Gastroesophageal sphincter (tissue), 4 donors: ENCODE measurements at places on chromosomes 11 and 22. TPM values are rescaled to one million over a fixed set of nuclear protein-coding genes. Genes with fewer than 3 reads are reported as not detected.

Gene UPK2
- total RNA-seq: not detected

Gene ELMOD1
- total RNA-seq: 2.7 TPM

Gene BBOX1
- not detected for total RNA-seq

Gene FXYD6
- total RNA-seq: 73.5 TPM

Gene PRR5L
- total RNA-seq: 7.5 TPM

Gene YPEL4
- 1.5 TPM for total RNA-seq

Gene CLP1
- 13.0 TPM for total RNA-seq

Gene RGL4
- total RNA-seq: 0.27 TPM

GRCh38 chr11:27610280-27610679, 90.0 kb downstream of the BDNF start:
- no peak for ATAC-seq

- ATAC-seq: no peak
Observed at GRCh38 chr22:23888615-23889401, 5.4 kb upstream of the MIF start.

DNA sequence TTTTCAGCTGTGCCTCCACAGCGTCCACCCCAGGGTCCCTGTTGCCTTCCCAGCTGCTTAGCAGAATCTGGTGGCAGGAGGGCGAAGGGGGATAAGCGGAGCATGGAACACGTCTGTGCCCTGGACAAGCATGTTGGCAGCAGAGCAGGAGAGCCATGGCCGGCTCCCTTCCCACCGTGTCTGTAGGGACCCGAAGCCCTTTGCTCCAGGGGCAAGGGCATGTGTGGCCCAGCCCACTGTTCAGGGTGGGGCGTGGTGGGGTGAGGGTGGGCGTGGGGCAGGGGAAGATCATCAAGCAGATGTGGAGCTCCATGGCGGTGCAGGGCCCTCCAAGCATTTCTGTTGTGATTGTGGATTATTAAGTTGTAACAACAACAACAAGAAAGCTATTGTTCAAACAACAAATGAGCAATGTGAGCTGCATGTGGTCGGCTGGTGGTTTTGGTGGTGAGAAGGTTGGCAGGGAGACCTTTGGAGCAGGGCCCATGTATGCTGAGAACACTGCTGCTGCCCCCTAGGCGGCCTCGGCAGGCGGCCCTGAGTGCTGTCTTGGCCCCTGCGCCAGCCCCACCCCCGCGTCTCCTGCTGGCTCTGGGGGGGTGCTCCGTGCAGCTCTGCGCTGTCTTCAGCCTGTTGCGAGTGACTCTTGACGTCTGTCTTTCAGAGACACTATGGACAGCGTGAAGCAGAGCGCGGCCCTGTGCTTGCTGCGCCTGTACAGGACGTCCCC, 50.9 kb downstream of the AP2A2 start:
- no peak for ATAC-seq

- no peak for ATAC-seq
Observed at GRCh38 chr11:119784421-119784820, 55.4 kb upstream of the NECTIN1 start.

GRCh38 chr11:19466314-19466713, 225.6 kb upstream of the E2F8 start:
- no peak for ATAC-seq

DNA sequence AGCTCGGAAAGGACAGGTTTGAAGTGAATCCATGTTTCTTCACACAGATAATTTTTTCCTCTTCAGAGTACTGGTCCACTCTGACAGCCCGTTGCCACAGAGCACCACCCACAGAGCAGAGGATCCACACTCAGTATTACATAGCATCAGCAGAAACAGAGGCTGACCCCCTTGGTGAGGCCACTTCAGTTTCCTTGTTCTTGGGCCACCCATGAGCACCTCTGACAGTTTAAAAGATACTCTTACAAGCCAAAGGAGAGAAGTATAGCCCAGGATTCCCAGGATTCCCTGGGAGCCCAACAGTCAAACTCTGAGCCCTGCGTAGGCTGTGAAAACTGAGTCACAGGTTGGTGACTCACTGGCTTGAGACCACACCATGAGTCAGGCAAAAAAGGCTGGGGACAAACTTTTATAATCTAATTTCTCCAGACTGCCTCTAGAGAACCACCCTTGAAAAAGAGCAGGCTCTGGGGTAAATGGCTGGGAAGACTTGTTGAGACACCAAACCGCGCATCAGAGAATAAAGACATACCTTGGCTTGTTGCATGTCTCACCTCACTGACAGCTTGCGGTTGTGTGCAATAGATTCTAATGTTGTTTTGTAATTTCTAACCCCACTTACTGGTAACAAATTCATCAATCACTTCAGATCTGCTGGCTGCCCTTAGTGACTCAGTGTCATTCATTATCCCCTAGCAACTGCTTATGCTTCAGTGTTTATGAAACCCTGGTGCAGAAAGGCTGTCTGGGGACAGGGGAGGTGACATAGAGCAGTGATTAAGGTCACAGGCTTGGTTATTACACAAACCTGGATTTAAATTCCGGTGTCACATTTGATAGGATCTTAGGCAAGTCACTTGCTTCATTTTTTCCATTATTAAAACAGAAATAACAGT, 56.9 kb upstream of the PRSS23 start:
- peak; percentile 82 for ATAC-seq

- ATAC-seq: peak; percentile 76
Observed at GRCh38 chr11:64204464-64204989, 2.0 kb upstream of the FERMT3 start.

- ATAC-seq: no peak
Observed at GRCh38 chr22:29503811-29504372, 23.9 kb downstream of the NEFH start.

DNA sequence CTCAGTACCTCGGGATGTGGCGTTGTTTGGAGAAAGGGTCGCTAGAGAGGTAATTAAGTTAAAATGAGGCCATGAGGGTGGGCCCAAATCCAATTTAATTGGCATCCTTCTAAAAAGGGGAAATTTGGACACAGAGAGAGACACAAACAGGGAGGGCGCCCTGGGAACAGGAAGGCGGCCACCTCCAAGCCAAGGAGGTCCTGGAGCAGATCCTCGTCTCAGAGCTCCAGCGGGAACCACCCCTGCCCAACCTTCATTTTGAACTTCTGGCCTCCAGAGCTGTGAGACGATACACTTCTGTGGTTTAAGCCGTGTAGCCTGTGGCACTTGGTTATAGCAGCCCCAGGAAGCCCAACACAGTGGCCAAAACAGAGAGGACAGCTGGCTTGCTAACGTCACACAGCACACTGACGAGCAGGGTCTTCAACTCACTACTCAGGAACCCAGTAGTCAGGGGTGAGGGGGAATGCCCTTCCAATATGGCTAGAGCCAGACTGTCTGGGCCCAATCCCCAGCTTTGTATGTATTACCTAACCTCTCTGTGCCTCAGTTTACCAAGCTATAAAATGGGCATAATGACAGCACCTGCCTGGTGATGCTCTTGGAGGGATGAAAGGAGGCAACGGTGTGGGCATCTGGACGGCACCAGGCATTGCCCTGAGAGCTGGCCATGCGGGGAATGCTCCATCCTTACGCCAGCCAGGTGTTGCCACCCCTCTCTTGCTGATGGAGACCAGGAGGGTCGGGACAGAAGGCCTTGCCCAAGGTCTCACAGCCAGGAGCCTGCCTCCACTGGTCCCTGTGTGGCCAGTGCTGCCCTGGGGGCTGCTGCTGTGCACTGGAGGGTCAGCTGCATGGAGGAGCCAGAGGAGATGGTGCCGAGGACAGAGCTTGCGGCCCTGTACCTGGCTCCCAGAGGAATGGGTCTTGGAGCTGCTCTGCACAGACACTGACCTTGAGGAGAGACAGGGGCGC, 53.3 kb upstream of the LINC01488 start:
- no peak for ATAC-seq

DNA sequence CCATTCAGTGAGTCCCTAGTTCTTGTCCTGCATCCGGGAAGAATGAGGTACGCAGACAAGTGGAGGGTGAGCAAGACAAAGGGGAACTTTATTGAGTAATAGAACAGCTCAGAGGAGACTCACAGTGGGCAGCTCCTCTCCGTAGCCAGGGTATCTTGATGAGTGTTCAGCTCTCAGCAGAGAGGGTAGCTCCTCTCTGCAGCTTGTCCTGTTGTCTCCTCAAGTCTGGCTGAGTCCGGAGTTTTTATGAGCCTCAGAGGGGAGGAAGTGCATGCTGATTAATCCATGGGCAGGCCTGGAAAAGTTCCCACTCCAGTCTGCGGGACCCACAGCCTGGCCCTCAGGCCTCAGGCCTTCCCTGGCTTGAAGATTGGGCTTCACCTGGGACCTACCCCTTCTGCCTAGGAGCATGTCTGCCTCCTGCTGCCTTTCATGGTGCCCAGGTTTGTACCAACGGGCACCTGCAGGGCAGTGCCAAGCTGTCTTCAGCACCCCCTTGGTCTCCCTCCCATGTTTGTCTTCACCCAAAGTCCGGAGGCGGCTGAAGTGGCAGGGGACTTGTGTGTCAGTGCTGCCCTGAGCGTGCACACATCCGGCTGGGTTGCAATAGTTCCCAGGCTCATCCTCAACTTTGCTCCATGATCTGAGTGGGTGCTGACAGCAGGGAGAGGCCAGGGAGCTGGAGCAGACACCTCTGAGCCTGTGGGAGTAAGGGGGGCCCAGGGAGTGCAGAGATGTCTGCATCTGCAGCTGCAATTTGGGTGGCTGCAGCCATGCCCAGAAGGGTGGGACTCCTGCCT, 134.2 kb downstream of the LDLRAD3 start:
- peak; percentile 31 for ATAC-seq

GRCh38 chr11:34373727-34374126, 15.9 kb upstream of the ABTB2 start:
- no peak for ATAC-seq

- ATAC-seq: no peak
Observed at GRCh38 chr11:17978553-17979287, 34.1 kb downstream of the SERGEF start.

DNA sequence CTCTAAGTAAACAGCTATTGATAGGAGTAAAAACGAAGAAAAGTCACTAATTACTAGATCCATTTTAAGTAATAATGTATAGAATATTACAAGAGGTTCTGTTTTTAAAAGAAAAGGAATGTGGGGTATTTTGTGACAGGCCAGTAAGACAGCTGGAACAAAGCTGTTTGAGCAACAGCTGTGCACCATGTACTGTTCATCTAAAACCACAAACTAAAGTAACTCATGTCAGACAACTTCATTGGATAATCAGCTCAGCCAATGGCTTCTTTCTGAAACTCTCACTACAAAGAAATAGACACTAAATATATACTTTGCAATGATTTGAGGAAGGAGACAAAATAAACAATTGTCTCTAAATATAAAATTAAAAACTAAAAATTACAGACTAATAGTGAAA, 16.1 kb downstream of the RRAS2 start:
- no peak for ATAC-seq

- ATAC-seq: peak; percentile 83
Observed at GRCh38 chr11:34223021-34223813, 117.8 kb downstream of the NAT10 start.

DNA sequence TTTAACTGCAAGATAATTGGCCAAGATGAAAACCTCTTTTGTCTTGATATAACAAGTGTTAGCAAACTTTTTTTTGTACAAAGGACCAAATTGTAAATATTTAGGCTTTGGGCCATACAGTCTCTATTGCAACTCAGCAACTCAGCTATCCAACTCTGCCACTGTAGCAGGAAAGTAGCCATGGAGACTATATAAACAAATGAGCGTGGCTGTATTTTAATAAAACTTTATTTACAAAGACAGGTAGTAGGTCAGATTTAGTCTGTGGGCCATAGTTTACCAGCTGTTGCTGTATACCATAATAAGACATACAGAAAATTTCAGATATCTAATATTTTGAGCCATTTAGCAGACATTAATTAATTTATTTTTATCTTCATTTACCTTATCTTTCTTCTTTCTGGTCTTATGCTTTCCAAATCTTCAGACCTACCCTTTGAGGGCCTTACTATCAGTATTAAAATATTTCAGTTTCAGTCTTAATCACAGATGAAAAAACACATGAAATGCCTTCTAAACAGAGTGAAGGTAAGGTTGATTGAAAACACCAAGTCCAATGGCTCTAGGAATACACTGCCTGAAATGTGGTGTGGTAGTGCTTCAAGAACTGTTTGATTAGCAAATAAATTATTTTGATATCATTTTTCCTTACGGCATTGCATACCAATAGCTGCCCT, 256.9 kb upstream of the CTSC start:
- ATAC-seq: no peak

- no peak for ATAC-seq
Observed at GRCh38 chr11:70687716-70688115, 289.4 kb downstream of the CTTN start.

GRCh38 chr11:12871241-12871640, 137.9 kb upstream of the RASSF10 start:
- ATAC-seq: no peak

GRCh38 chr11:113629562-113629961, 76.5 kb downstream of the TMPRSS5 start:
- ATAC-seq: no peak

- ATAC-seq: no peak
Observed at GRCh38 chr11:32103941-32104340, 13.1 kb downstream of the RCN1 start.

- ATAC-seq: peak; percentile 88
Observed at GRCh38 chr11:87398931-87399330, 361.2 kb downstream of the TMEM135 start.

DNA sequence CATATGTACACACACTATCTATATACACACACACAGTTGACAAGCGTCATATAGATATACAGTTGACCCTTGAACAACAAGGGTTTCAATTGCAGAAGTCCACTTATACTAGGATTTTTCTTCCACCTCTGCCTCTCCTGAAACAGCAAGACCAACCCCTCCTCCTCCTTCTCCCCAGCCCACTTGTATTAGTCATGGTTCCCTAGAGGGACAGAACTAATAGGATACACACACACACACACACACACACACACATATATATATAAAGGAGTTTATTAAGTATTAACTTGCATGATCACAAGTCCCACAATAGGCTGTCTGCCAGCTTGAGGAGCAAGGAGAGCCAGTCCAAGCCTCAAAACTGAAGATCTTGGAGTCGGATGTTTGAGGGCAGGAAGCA, 92.9 kb downstream of the DHCR7 start:
- no peak for ATAC-seq

- no peak for ATAC-seq
Observed at GRCh38 chr11:111748035-111748804, 18.0 kb downstream of the PPP2R1B start.

DNA sequence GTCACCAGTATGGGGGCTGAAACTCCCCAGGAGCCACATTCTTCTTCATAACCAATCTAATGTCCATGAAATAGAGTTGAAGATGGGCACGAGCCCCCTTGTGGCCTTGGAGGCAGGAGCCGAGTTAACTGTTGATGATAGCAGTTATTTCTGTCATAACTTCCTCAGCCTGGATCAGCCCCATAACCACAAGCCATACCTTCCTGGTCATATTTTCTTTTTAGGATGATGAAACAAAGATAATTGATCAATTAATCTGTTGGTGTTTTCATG, 65.0 kb upstream of the TTC12 start:
- ATAC-seq: no peak

GRCh38 chr11:19426756-19427403, 186.1 kb upstream of the E2F8 start:
- ATAC-seq: no peak

- ATAC-seq: no peak
Observed at GRCh38 chr11:78731027-78731426, 156.4 kb upstream of the NARS2 start.
